ENCODE measurements at places on chromosomes 12 and 14. TPM values are rescaled to one million over a fixed set of nuclear protein-coding genes. Genes with fewer than 3 reads are reported as not detected.

GRCh38 chr12:88044035-88044434, 14.8 kb upstream of the C12orf50 start:
- peaks cover 6% of the 10 kb centered on the region for H3K36me3 ChIP-seq
- H3K27me3 ChIP-seq: no peaks in the 10 kb centered on the region
- no peak overlapping the region for H3K4me3 ChIP-seq

GRCh38 chr12:46144433-46144832, 124.4 kb downstream of the SLC38A1 start:
- H3K27ac ChIP-seq: no peak overlapping the region
- H3K4me3 ChIP-seq: no peak overlapping the region
- no peak for DNase-seq
- H3K36me3 ChIP-seq: no peaks in the 10 kb centered on the region

DNA sequence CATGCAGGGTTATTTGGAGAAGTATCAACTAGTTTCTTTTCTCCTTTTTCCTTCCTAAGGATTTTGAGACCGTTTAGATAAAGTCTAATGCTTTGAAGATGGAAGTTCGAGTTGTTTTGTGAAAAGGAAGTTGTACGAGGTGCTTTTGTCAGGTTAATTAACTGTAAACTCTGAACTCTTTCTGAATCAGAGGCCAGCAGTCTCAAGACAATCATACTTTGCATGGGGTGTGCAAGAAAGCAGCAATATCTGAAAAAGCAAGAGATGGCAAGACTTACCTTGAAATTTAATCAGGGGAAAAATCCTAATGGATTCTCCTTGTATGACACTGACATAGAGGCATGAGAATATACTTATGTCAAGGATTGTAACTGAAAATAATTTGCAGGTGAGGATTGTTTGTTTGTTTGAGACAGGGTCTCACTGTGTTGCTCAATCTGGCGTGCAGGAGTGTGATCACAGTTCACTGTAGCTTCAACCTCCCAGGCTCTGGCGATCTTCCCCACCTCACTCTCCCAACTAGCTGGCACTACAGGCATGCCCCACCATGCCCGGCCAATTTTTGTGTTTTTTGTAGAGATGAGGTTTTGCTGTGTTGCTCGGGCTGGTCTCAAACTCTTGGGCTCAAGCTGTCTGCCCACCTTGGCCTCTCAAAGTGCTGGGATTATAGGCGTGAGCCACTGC, 170.2 kb upstream of the HMGA2 start:
- H3K27me3 ChIP-seq: no peaks in the 10 kb centered on the region
- no peaks in the 10 kb centered on the region for H3K36me3 ChIP-seq
- DNase-seq: no peak
- no peak overlapping the region for H3K4me3 ChIP-seq
- H3K4me1 ChIP-seq: no peaks in the 10 kb centered on the region

The OASL gene
- 0.22 TPM for total RNA-seq

The SPIC gene
- total RNA-seq: not detected

GRCh38 chr14:58863661-58864345, 226.0 kb downstream of the DACT1 start:
- no peak overlapping the region for H3K4me3 ChIP-seq
- H3K27me3 ChIP-seq: no peaks in the 10 kb centered on the region
- no peaks in the 10 kb centered on the region for H3K36me3 ChIP-seq
- H3K27ac ChIP-seq: no peak overlapping the region
- DNase-seq: no peak

The GPR68 gene
- total RNA-seq: not detected

DNA sequence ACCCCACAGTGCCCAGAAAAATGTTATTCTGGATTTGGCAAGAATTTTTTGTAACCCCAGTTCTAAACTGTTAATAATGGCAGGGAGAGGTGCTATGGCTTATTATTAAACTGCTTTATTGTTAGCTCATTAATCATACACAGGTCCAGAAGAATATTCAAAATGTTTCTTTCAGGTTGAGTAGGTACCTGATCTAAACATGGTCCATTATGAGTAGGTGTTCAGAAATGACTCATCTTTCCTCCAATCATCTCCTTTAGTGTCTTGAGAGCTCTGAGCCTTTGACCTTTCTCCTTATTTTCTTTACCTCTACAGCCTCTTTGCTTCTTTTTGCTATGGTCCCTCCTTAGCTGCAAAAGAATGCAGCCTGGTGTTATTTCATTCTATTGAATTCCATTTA, 211.0 kb upstream of the GARIN6 start:
- H3K36me3 ChIP-seq: no peaks in the 10 kb centered on the region
- H3K27me3 ChIP-seq: no peaks in the 10 kb centered on the region
- no peak overlapping the region for H3K27ac ChIP-seq

- no peaks in the 10 kb centered on the region for H3K27me3 ChIP-seq
- H3K27ac ChIP-seq: no peak overlapping the region
- no peaks in the 10 kb centered on the region for H3K4me1 ChIP-seq
- no peaks in the 10 kb centered on the region for H3K36me3 ChIP-seq
- H3K4me3 ChIP-seq: no peak overlapping the region
These were observed 314.7 kb upstream of the ATP2B1 start for GRCh38 chr12:90023207-90023900.

GRCh38 chr14:104690861-104691455, 1.5 kb downstream of the INF2 start:
- H3K4me1 ChIP-seq: peaks cover 51% of the 10 kb centered on the region
- no peaks in the 10 kb centered on the region for H3K27me3 ChIP-seq
- no peak for DNase-seq
- H3K36me3 ChIP-seq: peaks cover 1% of the 10 kb centered on the region
- H3K27ac ChIP-seq: no peak overlapping the region

GRCh38 chr14:76305268-76305826, 70.6 kb upstream of the ESRRB start:
- H3K4me3 ChIP-seq: no peak overlapping the region
- no peaks in the 10 kb centered on the region for H3K27me3 ChIP-seq
- no peak overlapping the region for H3K27ac ChIP-seq
- H3K4me1 ChIP-seq: no peaks in the 10 kb centered on the region
- DNase-seq: no peak
- H3K36me3 ChIP-seq: no peaks in the 10 kb centered on the region

GRCh38 chr12:122974274-122974891, 661 bp upstream of the OGFOD2 start:
- H3K27me3 ChIP-seq: no peaks in the 10 kb centered on the region
- peak overlapping the region; percentile 92 for H3K27ac ChIP-seq
- peaks cover 11% of the 10 kb centered on the region for H3K36me3 ChIP-seq

The KRT1 gene
- not detected for total RNA-seq

DNA sequence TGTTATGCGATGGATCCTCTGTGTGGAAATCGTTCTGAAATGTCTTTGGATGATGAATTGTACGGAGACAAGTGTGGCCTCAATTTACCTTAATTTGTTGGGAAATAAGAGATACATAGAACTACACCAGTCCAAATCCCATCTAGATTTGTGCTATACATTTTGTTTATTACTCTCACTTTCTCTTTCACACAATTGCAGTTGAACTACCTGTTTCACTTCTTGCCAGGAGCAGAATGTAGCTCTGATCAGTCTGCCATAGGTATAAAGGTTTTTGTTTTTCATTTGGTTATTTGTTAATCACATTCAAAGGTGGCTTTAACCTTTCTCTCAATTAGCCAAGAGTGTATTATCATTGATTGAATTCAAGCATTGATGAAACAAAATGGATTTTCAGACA, 268.2 kb downstream of the SNAPC1 start:
- H3K4me1 ChIP-seq: no peaks in the 10 kb centered on the region
- H3K36me3 ChIP-seq: no peaks in the 10 kb centered on the region
- no peak for DNase-seq
- no peak overlapping the region for H3K4me3 ChIP-seq

DNA sequence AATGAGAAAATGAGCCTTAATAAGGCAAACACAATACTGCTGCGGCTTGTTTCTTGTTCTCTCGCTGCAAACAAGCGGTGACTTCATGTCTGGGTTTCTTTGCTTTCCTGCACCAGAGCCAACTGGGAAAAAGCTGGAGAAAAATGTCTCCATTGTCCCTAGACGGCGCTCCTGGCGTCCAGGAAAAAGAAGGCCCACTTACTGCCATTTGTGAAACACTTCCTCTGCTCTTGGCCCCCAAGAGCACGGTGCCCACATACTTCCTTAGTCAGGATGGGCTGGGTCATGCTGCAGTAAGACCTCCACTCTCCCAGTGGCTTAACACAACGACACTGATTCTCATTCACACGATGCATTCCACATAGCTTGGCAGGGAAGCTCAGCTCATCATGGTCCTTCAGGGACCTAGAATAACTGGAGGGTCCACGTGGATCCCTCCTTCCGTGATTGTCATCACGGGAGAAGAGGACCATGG, 86.0 kb upstream of the BCL11B start:
- H3K27me3 ChIP-seq: no peaks in the 10 kb centered on the region
- no peak overlapping the region for H3K27ac ChIP-seq
- H3K36me3 ChIP-seq: no peaks in the 10 kb centered on the region
- H3K4me3 ChIP-seq: no peak overlapping the region
- 0 out of 2 replicates have a peak, but pooled peaks cover 5% of the 10 kb centered on the region for H3K4me1 ChIP-seq
- DNase-seq: no peak

DNA sequence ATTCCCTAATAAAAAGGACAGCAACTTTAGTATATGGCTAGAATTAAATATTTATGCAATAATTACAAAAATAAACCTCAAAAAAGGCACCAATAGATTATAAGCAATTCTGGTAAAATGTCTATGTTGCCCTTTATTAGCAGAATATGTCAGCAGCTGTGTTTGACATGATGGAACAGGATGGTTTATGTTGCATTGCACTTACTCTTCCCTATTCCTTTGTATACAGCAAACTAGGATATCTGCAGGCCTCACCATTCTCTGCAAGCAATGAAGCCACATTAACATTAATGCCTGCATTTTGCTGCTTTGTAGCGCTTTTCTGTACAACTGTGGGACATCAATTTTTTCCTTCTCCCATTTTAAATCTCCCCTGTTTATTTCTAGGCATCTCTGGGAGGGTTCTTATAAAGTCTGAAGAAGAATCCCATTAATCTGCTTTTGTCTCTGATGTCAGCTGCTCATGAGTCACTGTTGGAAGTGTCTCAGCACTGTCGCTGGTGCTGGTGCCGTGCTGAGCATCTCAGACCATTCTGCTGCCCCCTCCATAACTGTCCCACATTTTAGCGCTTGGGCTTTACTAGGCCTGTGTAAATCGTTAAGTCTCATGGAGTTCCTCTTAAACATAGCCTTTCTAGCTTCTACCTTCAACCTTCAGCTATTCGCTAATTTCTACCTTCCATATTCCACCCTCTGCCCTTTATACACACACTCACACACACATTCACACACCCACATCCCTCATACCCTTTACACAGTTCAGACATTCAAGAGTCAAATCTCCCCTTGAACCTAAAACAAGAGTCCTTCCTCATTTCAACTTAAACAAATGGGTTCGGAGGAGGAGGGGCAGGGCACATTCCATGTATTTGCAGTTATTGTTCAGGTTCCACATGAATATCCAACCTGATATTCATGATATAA, 64.4 kb upstream of the TRHDE start:
- H3K4me1 ChIP-seq: no peaks in the 10 kb centered on the region
- H3K36me3 ChIP-seq: no peaks in the 10 kb centered on the region
- H3K27me3 ChIP-seq: no peaks in the 10 kb centered on the region

- H3K4me3 ChIP-seq: no peak overlapping the region
- H3K27me3 ChIP-seq: no peaks in the 10 kb centered on the region
- no peak for DNase-seq
- no peaks in the 10 kb centered on the region for H3K4me1 ChIP-seq
These were observed 25.5 kb downstream of the EP400 start for GRCh38 chr12:131975228-131975627.

The OTUB2 gene
- 2.2 TPM for total RNA-seq

- H3K36me3 ChIP-seq: no peaks in the 10 kb centered on the region
- H3K4me1 ChIP-seq: peaks cover 21% of the 10 kb centered on the region
- no peak for DNase-seq
- no peak overlapping the region for H3K27ac ChIP-seq
- no peak overlapping the region for H3K4me3 ChIP-seq
These were observed 10.1 kb upstream of the TC2N start for GRCh38 chr14:91877376-91877915.

The ANAPC7 gene
- total RNA-seq: 69.1 TPM

The TAS2R9 gene
- 0.11 TPM for total RNA-seq

The PMCH gene
- not detected for total RNA-seq

- no peak overlapping the region for H3K27ac ChIP-seq
- no peak for DNase-seq
- H3K4me1 ChIP-seq: peaks cover 6% of the 10 kb centered on the region
- peaks cover 1% of the 10 kb centered on the region for H3K27me3 ChIP-seq
These were observed 154.7 kb downstream of the ADGRD1 start for GRCh38 chr12:131108177-131108955.

The B4GALNT3 gene
- 2.9 TPM for total RNA-seq

DNA sequence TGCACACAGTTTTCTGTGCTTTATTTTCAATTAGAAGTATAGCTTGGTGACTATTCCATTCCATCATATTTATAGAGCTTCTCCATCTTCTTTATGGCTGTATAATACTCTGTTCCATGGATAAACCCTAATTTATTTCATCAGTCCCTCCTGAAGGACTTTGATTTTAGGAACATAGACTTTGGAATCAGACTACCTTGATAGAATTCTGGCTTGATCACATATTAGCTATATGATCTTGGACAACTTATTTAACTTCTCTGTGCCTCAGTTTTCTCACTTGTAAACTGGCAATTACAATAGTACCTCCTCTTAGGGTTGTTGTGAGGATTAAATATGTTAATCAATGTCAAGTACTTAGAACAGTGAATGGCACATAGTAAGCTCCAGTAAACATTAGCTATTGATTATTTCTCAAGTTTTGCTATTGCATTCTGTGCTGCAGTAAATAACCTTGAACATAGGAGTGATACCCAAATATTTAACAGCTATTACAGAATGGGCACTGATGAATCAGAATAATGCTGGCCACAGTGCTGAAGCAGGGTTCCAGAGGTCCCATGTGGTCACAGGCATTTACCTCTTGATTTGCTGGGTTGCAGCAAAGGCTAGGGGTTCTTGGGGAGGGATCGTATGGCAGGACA, 12.2 kb upstream of the NR1H4 start:
- no peak for DNase-seq
- peaks cover 44% of the 10 kb centered on the region for H3K4me1 ChIP-seq
- no peak overlapping the region for H3K4me3 ChIP-seq
- H3K27ac ChIP-seq: no peak overlapping the region

- H3K36me3 ChIP-seq: peaks cover 4% of the 10 kb centered on the region
These were observed 56.5 kb upstream of the CDKL1 start for GRCh38 chr14:50452979-50453705.

The NKX2-1 gene
- total RNA-seq: not detected

- H3K27me3 ChIP-seq: no peaks in the 10 kb centered on the region
- H3K36me3 ChIP-seq: no peaks in the 10 kb centered on the region
- H3K4me3 ChIP-seq: no peak overlapping the region
- no peak for DNase-seq
- no peaks in the 10 kb centered on the region for H3K4me1 ChIP-seq
- no peak overlapping the region for H3K27ac ChIP-seq
These were observed 102.2 kb downstream of the PAH start for GRCh38 chr12:102814691-102815367.

DNA sequence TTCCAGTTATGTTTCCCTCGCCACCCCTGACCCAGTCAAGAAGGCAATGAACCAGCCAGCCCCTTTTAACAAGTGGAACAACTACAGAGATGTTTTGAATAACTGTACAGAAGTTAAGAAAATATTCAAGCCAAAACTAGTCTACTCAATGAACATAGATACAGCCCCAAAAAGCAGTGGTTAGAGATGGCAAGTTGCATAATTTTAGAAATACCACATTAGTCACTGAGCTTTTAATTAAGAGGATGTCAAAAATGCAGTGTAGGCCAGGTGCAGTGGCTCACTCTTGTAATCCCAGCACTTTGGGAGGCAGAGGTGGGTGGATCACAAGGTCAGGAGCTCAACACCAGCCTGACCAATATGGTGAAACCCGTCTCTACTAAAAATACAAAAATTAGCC, 27.2 kb downstream of the PROX2 start:
- no peaks in the 10 kb centered on the region for H3K27me3 ChIP-seq
- DNase-seq: no peak
- peaks cover 7% of the 10 kb centered on the region for H3K4me1 ChIP-seq
- H3K36me3 ChIP-seq: no peaks in the 10 kb centered on the region

All from HepG2 (cell line).